Spinal cord (tissue), 10 donors: ENCODE measurements at places on chromosomes 16 and 17.

DNA sequence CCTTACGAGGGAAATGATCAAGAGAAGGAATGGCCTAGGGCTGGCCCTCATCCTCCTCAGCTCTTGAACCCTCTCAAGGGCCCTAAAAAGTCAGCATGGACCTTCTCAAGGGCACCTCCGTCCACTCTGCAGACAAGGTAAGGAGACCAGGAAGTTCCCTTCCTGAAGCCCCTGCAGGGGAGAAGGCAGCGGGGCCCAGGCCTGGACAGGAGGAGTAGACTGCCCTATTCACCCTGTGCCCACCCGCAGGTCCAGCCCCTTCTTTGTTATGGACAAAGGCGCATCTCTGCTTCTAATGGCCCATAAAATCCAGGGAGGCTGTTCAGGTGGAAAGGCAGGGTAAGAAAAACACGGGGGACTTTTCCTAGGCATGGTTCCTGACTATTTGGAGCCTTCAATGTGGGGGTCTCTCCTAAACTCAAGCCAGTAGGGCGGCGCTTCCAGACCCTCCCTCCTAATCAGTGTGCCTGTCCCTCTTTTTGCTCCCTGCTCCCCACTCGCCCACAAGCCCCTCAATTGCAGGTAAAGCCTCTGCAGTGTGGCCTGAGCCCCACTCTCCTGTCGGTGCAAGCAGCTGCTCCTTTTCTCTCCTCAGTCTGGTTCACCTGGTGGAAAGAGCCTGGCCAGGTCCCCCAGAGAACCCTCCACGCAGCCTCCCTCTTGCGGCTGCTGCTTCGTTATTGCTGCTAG is 28.2 kb downstream of the AXIN2 start:
- DNase-seq, result no peak

GRCh38 chr16:55149622-55150021 is 174.4 kb upstream of the IRX6 start:
- no peak for DNase-seq

DNA sequence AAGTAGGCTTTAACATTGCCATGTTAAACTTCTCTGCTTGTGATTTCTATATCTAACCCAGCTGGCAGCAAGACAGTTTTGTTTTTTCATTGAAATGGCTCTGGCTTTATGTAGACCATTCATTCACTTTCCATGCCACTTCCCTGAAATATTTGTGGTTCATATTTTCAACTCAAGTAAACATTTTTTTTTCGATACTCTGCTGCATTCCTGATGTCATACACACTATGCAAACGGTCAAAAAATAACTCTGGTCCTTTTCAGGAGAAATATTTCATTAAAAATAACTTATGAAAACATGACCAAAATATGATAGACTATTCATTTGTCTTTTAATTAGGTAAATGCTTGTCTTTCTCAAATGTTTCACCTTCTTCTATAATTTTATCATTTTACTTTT is 116.3 kb downstream of the USP22 start:
- DNase-seq, result no peak

DNA sequence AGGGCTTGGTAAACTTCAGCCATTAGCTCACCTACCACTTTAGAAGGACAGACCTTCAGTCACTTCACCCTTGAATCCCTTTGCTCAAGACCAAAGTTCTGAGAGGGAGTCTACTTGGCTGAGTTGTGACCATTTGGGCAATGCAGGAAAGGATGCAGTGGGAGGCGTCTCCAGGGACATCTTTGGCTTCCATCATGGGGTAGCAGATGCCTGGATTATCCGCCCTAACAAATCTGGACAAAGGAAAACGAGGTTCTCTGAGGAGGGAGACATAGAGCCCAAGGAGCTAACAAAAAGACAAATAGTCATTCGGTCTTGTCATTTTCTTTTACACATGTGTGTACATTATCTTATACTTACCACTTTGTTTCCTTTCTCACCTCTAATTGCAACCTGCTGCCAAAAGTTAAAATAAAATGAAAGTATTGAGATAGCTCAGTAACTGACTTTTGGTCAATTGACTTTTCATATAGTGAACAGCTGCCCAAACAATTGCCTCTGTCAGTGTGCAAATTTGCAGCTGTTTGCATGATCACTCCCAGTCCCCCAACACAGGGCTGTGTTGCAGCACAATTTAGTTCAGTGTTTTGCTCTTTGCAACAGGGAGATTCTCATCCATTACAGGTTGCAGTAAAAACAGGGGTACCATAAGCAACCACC is 108.9 kb upstream of the EEF2KMT start:
- DNase-seq, result peak; percentile 22

GRCh38 chr17:57515662-57516211 is 229.4 kb downstream of the CCDC182 start:
- no peak for DNase-seq

- no peak for DNase-seq
These were observed 378.1 kb upstream of the CDH11 start for GRCh38 chr16:65500007-65500406.

GRCh38 chr16:31505483-31505882 is 2.7 kb downstream of the RUSF1 start:
- no peak for DNase-seq
